NCI-H1694 treated with DMSO at 0.1 percent for 48 hours (cell line): ENCODE measurements at places on chromosomes 12 and 14.

DNA sequence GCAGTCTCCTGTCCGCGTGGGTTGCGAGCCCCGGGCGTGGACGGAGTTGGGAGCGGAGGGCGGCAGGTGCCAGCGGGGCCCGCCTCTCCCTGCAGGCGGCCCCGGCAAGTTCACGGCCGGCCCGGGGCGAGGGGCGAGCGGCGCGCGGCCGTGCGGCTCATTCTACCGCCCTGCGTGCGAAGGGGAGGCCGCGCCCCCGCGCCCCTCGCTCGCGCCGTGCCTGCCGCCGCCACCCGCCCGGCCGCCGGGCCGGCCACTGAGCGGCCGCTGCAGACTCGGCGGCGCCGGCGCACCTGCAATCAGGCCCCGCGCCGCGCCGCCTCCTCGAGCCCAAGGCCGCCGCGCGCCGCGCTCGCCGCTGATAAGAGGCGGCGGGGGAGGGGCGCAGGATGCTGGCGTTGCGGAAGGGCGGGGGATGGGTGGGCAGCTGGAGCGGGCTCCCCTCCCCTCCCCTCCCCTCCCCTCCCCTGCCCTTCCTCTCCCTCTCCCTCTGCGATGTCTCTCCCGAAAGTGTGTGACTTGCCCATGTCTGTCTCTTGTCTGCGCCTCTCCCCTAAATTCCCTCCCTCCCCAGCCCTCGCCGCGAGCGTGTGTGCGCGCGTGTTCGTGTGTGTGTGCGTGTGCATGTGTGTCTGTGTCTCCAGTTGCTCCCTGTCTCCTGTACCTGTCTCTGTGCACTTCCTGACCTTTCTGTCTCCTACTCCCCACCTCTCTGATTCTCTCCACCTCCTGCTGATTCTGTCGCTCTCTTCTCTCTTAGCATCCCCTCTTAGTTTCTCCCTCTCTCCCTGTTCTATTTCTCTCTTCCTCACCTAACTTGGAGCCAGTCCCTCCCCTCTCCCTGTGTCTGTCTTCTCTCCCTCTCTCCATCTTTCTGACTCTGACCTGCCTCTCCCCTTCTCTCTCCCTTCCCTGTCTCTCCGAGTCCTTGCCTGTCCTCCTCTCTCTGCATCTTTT lies 768.1 kb upstream of the TBX3 start:
- DNase-seq: no peak

DNA sequence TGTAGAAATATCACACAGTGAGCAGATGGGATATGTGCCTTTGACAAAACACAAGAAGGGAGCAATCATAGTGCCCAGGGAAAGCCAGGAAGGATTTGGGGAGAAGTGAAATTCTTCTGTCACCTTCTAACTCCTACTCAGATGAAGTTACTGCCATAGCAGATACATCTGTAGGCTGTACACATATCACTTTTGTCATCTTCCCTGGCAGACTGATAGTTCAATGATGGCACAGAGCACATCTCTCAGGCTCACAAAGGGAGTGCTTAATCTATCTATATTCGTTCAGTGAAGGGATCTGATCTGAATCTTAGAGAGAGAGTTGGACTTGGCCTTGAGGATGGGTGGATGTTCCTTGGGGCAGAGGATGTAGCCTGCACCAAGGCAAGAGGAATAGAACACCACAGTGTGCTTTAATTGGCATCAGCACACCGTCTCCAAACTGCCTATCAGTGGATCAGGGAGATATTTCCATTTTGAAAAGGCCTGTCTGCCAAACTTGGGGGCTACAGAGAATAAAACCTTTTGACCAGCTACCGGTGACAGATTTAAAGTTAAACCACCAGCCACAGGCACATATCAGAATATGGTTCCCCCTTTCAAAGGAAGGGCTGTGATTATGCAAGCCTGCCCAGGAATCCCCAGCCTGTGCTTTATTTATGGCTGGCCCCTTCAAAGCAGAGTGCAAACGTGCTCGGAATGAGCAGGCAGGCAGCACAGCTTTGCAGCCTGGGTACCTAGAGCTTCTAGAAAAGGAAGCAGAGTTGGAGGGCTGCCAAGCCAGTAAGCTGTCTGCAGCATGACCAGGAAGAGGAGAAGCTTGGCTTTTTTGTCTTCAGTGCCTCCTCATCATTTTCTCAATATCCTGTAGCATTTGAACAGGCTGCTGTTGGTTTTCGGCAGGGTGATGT lies 165.5 kb upstream of the DYRK2 start:
- peak; percentile 21 for DNase-seq

DNA sequence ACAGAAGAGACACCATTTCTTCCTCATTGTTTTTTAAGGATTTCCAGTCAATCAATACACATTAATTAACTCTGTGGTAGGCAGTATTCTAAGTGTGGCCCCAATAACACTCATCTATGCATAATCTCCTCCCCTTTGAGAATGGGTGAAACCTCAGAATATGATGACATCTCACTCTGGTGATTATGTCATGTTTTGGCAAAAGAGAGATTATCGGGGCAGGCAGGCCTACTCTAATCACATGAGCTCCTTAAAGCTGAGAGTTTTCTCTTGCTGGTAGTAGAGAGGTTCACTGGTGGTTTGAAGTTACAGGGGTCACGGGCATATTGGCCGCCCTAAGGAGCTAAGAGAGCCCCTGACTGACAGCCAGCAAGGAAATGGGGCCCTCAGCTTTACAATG lies 7.1 kb upstream of the LGMN start:
- DNase-seq: no peak

- no peak for DNase-seq
These were observed 349.7 kb downstream of the NRXN3 start for GRCh38 chr14:78519863-78520262.

DNA sequence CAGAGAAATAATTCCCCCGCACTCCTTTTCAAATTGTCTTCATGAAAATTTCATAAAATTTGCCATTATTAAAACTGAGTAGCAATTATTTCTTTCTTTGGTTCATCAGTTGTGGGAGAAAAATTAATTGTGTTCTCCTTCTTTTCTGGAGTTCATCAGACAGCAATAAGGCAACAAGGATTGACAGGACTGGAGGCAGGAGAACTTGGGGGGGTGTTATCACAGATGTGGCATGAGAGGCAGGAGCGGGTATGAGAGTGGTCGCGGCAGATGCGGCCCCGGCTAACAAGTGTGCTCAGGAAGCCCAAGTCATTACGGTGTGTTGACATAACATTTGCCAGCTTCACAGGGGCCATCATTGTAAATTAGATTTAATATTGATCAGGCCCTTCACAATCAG lies 306.6 kb upstream of the TMPO start:
- no peak for DNase-seq

DNA sequence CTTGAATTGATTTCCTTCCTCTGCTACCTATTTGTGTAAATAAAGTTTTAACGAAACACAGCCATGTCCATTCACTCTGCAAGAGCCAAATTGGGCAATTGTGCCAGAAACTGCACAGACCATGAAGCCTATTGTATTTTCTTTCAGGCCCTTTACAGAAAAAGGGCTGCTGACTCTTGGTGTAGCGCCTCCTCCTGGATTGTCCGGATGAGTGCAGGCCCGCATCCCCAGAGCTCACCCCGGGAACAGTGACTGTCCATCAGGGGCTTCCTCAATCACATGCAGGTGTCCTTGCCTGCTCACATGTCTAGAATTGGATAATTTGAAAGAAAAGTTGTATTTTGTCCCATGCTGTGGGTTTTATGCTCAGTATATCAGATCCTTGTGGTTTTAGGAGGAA lies 1282.2 kb downstream of the AACS start:
- no peak for DNase-seq
